NCI-H1417 treated with DMSO at 0.1 percent for 48 hours (cell line): ENCODE measurements at places on chromosomes 5 and 9.

DNA sequence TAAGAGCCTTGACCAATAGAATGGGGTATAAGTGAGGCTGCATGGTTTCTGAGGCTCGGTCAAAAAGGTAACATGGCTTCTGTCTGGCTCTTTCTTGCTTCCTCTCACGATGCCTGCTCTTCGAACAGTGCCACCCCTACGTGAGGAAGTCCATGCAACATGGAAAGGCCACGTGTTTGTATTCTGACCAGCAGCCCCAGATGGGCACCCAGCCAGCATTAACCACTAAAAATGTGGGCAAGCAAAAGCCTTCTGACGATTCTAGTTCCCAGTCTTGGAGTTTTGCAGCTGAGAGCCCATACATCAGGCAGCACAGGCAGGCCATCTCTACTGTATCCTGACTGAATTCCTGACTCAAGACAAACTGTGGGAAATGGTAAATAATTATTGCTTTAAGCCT lies 24.2 kb upstream of the NREP start:
- DNase-seq, result no peak

DNA sequence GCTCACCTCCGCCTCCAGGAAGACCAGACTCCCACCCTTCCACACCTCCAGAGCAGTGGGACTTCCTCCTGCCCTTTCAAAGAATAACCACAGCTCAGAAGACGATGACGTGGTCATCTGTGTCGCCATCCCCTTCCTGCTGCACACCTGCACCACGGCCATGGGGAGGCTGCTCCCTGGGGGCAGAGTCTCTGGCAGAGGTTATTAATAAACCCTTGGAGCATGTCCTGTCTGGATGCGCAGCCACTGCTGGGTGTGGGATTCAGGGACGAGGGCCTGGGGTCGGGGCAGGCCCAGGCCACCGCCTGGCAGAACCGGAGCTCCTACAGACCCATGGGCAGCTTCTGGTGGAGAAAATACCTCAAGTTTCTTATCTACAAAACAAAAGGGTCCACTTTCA lies 5.0 kb downstream of the PAEP start:
- DNase-seq, result no peak

DNA sequence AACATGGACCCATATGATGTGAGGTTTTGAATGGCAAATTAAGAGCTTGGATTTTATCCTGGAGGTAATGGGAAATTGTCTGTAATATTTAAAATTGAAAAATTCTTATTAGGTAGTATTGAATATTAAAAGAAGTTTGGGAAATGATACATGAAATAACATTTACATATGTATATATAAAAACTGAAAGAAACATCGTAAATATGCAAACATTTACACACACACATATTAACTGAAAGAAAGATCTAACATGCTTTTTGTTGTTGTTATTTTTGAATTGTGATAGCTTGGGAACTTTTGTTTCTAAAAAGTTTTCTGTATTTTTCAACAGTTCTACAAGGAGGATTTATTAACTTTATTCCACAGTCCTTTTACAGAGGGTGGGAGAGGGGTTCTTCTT lies 82.8 kb upstream of the ITGA2 start:
- DNase-seq, result no peak

DNA sequence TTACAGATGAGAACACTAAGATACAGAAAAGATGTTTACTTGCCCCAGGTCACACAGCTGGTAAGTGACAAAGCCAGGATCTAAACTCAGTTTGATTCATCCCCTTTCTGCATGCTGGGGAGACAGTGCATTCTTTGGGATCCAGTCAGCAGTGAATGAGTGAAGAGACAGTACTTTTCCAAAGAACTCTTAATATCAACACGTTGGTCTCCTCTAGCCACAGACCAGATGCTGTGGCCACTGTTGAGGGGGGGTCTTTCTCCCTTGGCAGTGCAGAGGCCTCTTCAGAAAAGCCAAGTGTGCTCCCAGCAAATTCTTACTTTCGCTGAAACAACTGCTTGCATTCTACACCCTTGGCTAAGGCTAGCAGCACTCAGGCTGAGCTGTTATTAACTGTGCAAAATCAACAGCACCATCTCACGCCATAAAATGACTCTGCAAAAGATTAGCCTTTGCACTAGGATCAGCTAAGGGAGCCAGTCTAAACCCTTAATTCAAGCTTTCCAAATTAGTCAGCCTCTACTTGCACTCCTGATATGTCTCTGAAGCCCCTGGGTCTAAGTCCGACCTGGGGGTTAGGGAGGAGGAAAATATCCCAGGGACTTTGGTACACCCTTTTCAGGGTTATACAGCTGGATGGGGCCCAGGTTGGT lies 4.8 kb upstream of the TMEM171 start:
- DNase-seq, result no peak

DNA sequence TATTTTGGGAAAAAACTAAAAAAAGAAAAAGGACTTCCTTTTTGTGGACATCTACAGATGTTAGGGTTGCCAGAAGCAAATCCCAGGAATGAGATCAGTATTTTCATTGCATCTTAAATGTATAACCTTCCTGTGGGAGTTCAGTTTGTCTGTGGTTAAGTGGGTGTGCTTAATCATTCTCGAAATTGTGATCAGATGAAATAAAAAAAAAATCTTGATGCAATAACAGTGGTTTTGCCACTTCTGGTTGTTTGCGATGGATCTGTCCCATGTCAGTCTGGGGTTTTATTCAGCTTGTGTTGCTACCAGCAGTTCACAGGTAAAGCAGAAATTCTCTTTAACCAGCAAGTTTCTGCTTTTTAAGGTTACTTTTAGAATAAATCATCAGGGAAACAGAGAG lies 179.0 kb downstream of the MAN2A1 start:
- no peak for DNase-seq

DNA sequence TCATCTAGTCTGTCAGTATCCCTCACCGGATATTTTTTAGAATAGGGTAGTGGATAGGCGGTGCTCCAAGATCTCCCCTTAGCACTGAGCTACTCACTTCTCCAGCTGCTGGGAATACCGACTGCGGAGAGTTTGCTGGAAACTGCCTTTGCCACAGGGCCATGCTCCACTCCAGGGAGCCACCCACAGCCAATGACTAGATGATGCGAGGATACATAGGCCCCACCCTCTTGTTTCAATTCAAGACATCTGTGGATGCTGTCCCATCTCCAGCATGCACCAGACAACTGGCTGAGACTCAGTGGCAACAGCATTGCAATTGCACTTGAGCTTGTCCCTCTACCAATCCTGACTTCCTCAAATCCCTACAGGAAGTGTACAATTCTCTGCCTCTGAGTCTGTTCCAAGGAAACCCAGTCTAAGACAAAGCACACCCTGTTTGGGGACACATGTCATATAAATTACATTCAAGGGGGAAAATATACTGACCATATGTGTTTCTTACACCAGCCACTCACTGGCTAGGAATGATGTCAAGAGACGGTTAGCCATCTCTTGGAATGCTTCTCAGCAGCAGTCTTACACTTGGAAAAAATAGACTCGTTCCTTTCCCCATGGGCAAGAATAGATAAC lies 312.6 kb upstream of the KIF2A start:
- no peak for DNase-seq

- DNase-seq, result no peak
Measured at GRCh38 chr9:93657331-93658111, 81.1 kb downstream of the PHF2 start.

GRCh38 chr9:135614821-135615665 lies 24.3 kb downstream of the GLT6D1 start:
- no peak for DNase-seq

DNA sequence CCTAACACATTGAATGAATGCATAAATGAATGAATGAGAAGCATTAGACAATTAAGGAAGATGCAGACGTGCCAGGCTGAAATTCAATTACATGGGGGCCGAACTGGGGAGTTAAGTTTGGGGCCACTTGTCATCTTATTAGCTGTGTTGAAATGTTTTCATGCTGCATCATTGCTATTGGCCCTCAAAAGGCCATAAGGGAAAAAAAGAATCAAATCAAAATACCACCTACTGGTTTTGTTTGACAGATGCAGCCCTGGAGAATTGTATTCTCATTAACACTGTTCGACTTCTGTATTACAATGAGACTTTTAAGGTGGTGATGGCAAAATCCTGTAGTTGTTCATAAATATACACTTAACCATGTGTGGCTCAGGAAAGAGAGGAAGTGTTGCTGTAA lies 38.4 kb downstream of the UBE2QL1 start:
- no peak for DNase-seq

GRCh38 chr9:94449486-94449885 lies 105.4 kb upstream of the PCAT7 start:
- no peak for DNase-seq

- no peak for DNase-seq
Measured at GRCh38 chr5:43802119-43802518, 199.1 kb downstream of the NNT start.

GRCh38 chr5:77066823-77067442 lies 20.2 kb downstream of the ZBED3 start:
- DNase-seq, result no peak

DNA sequence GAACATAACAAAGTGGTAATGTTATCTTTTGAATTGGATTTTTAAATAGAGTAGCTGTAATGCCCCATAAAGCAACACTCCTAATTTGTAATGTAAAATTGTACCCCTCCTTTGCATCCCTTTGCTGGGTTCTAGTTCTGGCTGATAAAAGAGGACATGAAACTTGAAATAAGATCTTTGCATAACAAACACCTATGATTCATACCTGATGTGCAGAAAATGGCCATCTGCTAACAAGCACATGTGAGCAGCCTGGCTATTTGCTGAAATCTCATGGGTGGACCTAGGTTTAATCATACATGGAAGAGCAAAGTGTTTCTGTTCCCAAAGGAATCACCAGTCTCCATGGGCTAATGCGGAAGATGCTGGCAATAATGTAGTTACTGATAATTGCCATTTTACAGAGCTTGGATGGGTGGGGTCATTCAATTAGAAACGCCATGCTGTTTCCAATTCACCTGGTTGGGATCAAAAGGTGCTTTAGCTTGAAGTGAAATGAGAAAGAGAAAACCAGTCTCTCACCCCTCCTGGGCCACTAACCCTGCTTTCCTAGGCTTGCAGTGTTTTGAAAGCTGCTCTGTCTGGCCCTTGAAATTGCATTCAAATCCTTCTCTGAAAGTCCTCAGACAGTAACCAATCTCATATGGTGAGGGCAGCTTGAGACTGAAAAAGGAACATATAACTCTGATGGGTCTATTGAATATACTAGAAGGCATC lies 585.1 kb downstream of the TLE4 start:
- DNase-seq, result no peak

DNA sequence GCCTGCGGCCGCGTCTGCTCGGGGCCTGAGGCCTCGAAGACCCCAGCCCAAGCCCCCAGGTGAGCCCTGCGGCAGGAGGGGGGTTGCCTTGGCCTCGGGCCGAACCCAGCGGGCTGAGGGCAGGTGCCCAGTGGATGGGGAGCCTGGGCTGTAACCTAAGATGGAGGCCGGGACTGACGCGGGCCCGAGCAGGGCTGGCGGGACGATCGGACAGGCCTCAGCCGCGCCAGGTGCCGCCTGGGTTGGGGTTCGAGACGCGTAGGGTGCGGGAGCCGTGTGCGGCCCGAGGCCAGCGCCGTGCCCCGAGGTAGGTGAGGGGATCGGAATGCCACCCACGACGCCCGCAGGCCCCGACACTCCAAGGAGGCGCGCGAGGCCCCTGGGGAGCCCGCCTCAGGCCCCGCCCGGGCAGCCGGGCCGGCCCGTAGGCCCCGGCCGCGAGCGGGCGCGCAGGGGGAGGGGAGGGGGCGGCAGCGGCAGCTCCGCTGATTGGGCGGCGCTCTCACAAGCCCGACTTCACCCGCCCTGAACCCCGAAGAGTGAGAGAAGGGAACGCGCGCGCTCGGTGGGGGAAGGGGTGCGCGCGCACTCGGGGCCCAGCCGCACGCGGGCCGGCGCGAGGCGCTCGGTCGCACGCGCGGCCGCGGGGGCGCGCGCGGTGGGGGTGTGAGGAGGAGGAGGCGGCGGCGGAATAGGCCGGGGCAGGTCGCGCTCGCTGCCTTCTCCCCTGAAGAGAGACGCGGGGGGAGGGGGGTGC lies at the start of gene NSD1:
NSD1 (plus strand) TSS at position 678 of the 757 bp plus-strand sequence. CDS start 1,331 bp downstream, outside the sequence.
- no peak for DNase-seq

DNA sequence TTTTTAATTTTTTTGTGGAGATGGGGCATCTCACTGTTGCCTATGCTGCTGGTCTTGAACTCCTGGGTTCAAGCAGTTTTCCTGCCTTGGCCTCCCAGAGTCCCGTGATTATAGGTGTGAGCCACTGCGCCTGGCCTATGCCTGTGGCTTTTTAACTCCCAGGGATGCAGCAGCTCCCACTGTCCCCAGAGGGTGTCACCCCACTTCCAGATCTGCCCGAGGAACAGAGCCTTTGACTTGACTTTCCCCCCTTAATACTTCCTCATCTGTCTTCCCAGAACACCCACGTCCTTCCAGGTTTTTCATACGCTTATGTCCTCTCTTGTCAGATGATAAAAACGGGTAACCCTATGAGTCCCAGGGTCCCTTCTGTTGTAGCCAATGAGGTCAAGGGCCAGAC lies 7.6 kb upstream of the PRRC2B start:
- DNase-seq, result no peak

DNA sequence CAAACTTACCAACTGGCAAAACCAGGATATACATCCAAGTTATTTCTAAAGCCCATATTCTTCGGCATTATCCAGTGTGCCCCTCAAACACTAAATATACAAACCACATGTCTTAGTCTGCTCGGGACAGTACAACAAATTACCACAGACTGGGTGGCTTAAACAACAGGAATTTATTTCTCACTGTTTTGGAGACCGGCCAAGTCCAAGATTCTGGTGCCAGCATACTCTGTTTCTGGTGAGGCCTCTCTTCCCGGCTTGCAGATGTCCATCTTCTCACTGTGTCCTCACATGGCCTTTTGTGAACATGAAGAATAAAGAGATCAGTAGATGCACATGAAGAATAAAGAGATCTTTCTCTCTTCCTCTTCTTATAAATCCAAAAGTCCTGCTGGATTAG lies 12.9 kb upstream of the SLCO6A1 start:
- DNase-seq, result no peak

DNA sequence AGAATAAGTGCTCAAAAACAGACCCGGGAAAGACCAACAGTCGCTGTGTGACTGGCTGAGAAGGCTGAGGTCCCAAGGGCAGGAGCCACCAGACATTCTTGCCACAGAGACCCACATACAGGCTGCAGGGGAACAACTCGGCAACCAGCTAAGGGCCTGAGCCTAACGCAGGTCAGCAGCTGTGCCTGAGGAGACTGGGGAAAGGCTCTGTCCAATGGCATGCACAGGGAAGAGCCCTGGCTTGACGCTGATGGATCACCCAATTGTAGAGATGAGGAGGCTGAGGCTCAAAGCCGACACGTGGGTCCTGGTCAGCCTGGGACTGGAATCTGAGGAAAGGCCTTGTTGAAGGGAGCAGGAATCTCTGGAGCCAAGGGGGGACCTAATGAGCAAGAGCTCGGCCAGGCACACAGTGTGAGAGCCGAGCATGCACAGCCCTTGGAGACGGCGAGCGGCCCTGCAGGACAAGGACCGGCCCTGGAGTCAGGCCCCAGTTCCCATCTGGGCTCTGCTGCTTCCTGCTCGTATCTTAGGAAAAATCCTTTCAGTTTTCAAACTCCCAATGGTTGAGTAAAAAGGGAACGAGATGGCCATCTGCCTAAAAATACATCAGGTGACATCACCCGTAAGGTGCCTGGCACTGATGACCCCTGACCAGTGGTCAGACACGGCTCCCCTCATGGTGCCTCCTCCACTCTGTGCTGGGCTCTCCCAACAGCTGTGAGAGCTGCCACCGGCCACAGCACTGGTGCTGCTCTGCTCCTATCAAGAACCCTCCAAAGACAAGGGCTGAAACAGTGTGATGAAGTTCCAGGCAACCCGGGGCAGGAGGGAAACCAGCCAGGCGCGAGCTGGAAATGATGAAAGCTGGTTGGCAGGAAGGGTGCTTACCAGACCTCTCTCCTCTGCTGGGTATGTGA lies 16.4 kb downstream of the LMAN2 start:
- no peak for DNase-seq
